ENCODE measurements at places on chromosomes 5 and 9.
A peak's percentile ranks its signal among the peaks of the same experiment; 100 is the strongest.

DNA sequence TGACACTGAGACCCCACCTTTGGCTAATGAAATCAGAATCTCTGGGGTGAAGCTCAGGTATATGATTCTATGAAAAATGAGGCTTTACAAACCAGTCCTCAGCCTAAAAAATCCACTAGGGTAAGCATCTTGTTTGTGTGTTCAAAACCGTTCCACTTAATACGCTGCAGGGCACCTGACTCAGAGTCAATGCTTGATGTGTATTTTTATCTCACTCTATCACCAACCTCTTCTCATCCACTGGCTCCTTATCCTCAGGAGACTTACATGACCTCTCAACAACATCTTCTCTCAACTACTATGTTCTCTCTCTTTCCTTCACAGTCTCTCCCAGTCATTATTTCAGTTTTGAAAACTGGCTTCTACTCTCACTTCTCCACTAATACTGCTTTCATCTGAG lies 153.3 kb upstream of the KCNN2 start:
- DNase-seq: no peak

DNA sequence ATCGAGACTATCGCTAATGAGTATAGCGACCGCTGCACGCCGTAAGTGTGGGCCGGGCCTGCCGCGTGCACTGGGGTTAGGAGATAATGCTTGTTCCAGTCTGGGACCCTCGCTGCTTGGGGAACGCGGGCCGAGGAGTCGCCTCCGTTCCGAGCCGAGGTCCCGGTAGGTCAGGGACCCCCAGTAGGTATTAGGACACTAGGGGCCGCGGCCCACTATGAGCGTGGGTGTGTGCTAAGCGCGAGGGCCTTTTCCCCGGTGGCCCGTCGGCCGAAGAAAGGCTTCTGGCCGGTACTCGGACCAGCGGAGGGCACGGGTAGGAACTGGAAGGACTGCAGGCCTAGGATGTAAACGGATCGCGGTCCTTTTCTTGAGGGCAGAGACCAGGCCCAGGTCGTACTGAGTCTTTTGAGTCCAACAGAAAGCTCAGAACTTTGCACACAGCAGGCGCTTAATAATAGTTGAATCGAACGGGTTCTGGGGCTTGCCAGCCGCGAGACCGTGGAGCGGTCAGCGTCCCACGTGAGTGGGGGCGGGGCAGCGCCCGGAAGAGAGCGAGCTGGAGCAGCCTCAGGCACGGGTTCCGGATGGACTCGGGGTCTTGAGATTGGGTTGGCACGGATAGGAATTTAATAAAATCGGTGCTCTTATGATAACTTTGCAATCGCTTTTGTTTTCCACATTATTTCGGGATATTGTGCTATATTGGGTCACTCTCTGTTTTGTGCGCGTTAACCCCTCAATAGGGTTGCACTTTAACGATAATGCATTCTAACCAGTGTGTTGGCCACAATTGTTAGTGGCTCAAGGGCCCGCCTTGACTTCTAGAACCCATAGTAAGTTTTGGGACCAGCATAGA lies 733 bp downstream of the HSPA4 start:
- DNase-seq: peak; percentile 65

GRCh38 chr5:54743581-54743980 lies 226.0 kb downstream of the SNX18 start:
- no peak for DNase-seq

- DNase-seq: peak; percentile 42
Observed at GRCh38 chr9:5425006-5425628, 12.6 kb downstream of the PLGRKT start.

- no peak for DNase-seq
Observed at GRCh38 chr9:76607730-76608436, 148.9 kb downstream of the GCNT1 start.

- DNase-seq: peak; percentile 43
Observed at GRCh38 chr5:41270423-41271251, 57.3 kb upstream of the C6 start.

- DNase-seq: no peak
Observed at GRCh38 chr9:20562051-20562450, 60.2 kb downstream of the MLLT3 start.

DNA sequence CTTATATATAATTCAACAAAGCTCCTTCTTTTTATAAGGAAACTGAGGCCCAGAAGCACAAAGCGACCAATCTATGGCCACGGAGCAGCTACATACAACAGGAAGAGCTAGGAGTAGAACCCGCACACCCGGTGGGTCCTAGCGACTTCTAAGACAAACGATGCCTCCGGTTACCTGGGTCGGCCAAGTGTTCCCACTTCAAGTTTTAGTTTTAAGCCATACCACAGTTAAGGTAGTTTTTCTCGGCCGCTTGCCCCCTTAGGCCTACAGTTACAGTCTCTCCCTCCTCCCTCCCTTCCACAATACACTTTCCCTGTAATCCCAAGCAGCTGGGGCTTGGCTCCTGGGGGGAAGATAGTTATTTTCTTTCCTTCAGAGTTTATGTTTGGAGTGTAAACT lies 533 bp downstream of the SREK1IP1 start:
- peak; percentile 61 for DNase-seq

GRCh38 chr9:2181792-2182191 lies 166.6 kb downstream of the SMARCA2 start:
- peak; percentile 36 for DNase-seq

DNA sequence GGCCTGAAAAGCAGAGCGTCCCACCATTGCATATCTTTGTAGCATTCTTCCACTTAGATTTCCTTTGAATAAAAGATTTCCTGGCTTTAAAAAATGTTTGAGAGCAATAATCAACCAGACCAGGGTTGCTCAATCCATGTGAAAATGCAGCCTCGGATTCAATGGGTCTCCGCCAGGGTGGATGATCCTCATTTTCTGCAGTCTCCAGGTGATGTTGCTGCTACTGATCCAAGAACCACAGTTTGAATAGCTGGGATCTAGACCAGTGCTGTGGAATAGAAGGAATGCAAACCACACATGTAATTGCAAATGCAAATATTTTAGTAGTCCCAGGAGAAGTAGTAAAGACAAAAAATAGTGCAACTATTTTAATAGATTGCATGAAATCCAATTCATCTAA lies 317.6 kb downstream of the IRX1 start:
- DNase-seq: no peak

- no peak for DNase-seq
Observed at GRCh38 chr5:179301376-179301775, 43.9 kb downstream of the ADAMTS2 start.

GRCh38 chr5:142206801-142207200 lies 98.2 kb downstream of the NDFIP1 start:
- peak; percentile 21 for DNase-seq

DNA sequence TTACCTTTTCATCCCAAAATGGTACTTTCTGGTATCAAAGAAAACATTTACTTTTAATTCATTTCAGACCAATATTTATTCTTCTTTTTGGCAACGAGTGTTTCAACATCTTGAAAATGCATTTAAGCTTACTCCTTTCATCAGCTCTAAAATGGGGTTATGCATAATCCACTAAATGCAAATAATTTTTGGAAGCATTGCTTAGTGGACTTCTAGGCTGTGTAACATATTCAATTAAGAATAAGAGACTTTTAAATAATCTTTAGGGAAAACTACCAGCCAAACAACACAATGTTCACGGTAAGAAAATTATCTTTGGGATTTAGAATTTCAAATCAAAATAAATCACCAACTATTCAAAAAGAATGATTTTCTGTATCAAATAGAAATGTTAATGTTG lies 118.2 kb downstream of the ADAMTS6 start:
- DNase-seq: no peak

DNA sequence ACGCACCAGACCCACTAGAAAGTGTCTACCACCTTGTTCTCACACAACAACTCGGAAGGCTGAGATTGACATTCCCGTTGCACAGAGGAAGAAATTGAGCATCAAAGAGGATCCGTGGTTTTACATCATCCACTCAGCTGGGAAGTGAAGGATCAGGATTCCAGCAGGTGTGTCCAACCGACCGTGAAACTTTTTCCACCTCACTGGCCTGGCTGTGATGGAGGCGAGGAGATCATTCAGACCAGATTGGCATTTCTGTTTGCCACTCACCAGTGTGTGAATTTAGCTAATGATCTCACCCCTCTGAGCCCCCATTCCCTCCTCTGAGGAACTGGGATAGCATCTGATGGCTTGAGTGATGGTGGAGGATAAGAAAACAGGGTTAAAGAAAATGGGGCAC lies 46.7 kb upstream of the CPLX2 start:
- no peak for DNase-seq

DNA sequence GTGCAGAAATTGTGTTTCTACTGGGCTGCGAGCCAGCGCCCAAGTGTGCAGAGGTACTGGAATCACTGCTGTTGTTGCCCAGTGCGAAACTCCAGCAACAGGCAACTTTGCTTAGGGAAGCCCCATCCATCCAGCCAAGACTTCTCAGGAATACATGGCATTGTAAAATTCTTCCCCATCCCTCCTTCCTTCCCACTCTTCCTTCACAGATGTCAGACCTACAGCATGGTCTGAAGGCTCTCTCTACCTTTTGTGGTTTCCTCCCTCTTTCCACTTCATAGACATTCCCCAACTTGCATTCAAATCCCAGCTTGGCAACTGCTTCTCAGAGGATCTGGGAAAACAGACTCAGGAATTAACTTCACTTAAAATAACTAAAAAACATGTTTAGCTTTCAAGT lies 30.4 kb downstream of the ARL15 start:
- DNase-seq: no peak

- peak; percentile 63 for DNase-seq
Observed at GRCh38 chr5:128201065-128201926, 117.7 kb downstream of the SLC12A2 start.

GRCh38 chr5:53253421-53253871 lies 143.9 kb upstream of the MOCS2 start:
- no peak for DNase-seq

DNA sequence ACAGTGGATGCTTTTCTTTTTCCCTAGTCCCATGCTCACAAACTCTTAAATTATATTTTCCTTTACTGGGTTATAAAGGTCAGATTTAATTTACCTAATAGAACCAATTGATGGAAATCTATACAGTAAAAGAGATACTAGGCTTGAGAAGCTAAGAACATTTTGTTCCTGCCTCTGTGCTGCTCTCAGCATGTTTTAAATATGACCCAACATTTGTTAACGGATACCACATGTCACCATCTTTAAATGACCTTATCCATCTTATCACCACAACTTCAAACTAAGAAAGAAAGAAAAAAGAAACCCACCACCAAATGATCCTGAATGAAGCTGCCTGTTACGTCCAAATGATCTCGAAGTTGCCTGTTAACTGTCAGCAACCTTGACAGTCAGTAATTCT lies 334.7 kb upstream of the ZNF608 start:
- DNase-seq: no peak

DNA sequence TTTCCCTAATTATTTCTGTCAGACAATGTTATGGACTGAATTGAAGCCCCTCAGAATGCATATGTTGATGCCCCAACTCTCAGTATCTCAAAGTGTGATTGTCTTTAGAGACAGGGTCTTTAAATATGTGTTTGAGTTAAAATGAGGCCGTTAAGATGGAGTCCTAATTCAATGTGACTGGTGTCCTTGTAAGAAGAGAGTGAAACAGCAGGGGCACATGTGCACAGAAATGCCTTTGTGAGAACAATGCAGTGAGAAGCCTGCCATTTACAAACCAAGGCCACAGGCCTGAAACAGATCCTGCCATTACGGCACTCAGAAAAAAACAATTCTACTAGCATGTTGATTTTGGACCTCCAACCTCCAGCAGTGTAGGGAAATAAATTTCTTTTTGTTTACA lies 483.0 kb upstream of the DMAC1 start:
- no peak for DNase-seq

DNA sequence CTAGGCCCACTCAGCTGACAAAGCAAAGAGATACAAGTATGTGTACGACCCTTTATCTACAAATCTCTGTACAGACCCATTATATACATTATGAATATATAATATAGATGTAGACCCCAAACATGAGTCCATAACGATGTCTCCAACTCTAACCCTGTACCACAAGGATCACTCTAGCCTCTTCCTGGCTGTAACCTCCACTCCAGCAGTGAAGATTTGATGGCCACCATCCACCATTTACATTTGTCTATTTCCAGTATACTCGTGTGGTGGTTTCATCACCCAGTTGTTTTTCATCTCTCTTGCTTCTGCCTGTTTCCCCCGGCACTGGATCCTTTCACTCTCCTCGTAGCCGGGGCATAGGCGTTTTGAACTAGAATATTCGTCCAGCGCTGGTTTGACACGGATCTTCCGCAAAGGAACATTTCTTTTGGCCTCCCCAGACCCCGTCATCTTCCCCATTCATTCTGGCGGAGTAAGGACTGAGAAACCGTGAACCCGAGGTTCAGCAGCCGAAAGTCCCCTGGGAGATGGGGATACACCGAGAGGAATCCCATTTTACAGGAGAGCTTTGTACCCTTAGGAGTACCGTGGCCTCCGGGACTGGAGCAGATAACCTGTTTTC lies 828 bp upstream of the TRIO start:
- DNase-seq: no peak

GRCh38 chr9:106092083-106092482 lies 397.7 kb downstream of the TMEM38B start:
- no peak for DNase-seq

GRCh38 chr5:175443514-175444059 lies 395 bp downstream of the DRD1 start:
- DNase-seq: no peak

All from endothelial cell of umbilical vein (primary cell).